Left colon (tissue), 2 donors: ENCODE measurements at places on chromosomes 1 and 21. TPM values are rescaled to one million over a fixed set of nuclear protein-coding genes. Genes with fewer than 3 reads are reported as not detected.

DNA sequence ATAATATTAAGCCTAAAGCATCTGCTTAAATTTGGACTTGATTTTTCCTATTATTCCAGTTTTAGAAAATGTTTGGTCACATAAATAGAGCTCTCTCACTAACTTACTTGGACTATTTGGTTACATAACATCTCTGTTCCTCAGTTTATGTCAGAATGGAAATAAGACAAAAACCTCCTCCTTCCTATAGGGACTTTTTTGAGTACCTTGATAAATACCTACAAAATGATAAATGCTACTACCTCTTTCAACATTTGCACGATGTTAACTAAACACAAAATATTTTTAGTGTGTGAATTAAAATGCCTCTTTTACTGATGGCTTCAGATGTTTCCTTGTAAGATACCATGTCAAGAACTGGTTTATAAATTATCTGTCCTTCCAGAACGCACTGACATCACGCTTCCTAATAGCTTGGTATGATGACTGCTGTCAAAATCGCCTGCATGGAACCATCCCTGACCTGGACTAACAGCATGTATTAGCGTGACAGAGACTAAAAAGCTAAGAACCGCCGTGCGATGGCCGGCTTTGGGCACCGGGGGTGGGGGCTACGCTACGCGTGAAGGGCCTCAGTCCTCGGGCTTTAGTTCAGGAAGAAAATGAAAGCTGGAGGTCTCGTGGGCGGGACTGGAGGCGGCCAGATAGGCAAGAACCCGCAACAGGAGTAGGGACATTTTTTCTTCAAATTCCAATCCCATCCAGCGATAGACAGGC is 133.2 kb upstream of the BARHL2 start:
- no peak for DNase-seq

DNA sequence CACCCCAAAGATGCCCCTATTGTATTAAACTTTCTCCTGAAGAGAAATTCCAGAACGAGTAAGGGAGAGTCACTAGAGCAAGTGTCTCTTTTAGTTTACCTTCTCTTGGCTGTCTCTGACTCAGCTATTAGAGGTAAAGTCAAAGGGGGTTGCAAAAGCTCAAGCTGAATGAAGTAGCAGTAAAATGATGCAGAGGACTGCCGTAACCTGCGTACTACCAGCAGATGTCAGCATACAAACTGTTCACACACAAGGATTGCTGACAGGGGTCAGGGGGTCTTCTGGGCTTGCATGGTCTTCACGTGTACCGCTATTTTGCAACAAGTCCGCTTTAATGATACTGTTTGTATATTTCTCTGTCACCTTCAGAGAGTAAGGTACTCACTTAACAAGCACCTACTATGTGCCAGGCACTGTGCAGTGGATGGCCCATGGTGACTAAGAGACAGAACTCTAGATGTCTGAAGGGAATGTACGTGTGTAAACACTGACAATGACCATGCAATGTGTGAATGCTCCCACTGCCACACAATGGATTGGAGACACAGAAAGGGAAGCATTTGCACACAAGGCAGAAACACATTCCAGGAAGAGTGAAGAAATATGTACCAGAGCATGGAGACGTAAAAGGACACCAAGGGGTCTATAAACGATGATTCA is 34.9 kb downstream of the CHML start:
- DNase-seq = no peak

DNA sequence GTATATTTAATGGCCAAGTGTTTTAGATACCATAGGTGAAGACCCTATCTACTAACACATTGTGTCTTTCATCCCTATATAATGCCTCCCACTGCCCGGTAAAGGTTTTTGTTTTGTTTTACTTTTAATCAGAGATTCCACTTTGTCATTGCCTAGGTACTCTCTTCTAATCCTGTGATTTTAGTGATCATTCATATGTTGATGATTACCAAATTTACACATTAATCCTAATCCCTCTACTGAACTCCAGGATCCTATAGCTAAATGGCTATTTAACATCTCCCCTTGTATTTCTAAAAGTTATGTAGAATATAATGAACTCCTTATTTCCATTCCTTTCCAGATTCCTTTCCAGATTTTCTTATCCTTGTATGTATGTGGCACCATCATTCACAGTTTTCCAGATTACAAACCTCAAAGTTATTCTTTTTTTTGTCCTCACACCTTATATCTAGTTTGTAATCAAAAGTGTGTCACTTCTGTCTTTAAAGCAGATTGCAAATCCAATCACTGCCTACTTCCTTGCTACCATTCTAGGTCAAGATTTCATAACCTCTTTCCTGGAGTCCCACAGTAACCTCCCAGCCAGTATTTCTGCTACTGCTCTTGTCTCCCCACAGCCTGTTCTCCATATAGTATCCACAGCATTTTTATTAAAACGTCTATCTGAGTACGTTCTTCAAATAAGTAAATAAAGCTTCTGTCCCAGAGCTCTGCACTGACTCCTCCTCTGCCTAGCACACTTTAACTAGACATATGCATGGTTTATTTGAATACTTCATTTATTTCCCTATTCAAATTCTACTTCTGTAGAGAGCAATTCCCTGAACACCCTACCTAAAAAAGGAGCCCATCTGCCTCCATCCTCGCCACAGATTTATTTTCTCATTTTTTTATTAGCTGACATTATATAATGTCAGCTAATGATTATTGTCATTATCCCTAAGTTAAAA is 157.8 kb downstream of the KCNT2 start:
- DNase-seq = no peak

- no peak for DNase-seq
Observed at GRCh38 chr21:46248827-46249226, 20.3 kb upstream of the LSS start.

- no peak for DNase-seq
Observed at GRCh38 chr21:43018519-43018918, 44.2 kb downstream of the PKNOX1 start.

GRCh38 chr1:2073382-2074230 is 23.4 kb downstream of the PRKCZ start:
- DNase-seq = no peak

DNA sequence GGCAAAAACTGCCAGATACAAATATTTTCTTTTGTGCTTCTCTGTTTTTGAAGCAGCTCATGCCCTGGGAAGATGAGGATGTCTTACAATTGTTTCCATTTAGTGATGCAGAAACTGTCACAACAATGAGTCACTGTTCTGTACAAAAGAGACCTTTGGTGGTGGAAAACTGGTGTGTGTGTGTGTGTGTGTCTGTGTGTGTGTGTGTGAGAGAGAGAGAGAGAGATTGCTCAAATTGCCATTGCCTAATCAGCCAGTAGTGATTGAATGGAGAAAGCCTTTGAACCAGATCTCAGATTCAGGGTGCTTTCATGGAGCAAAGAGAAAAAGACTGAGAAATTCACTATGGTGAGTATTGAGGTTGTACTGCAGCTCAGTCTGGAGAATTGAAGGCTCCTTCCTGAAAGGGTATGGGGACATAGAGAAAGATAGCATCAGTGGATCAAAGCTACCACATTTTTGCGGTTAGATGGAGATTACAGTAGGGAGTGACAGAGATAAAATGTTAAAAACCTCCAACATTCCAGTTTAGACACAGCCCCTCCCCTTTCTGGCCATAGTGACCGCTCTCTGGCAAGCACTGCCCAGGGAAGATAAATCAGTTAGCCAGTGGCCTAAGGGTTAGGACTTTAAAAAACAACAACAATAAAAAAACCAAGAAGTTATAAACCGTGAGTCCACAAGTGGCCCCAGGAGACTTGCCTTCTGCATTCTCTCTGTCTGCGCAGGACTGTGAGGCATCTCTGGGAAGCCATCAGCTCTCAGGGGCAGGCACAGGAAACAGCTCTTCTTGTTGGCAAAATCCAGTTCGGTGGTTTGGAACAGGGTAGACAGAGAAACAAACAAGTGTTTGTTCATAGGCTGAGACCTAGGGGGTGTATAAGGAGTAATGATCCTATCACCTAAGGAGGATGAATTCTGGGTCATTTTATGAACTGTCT is 406.5 kb downstream of the DUSP10 start:
- DNase-seq = peak; percentile 9

SPATA46 gene
- total RNA-seq = not detected

LIN9 gene
- 3.5 TPM for total RNA-seq

C2CD4D gene
- total RNA-seq = 0.92 TPM

ITLN2 gene
- not detected for total RNA-seq
